ENCODE measurements at places on chromosomes 2 and 18. TPM values are rescaled to one million over a fixed set of nuclear protein-coding genes. Genes with fewer than 3 reads are reported as not detected.

The TBC1D8 gene
- 3.9 TPM for total RNA-seq

The SPC25 gene
- total RNA-seq: 38.9 TPM

The KCNG3 gene
- 7.8 TPM for total RNA-seq

DNA sequence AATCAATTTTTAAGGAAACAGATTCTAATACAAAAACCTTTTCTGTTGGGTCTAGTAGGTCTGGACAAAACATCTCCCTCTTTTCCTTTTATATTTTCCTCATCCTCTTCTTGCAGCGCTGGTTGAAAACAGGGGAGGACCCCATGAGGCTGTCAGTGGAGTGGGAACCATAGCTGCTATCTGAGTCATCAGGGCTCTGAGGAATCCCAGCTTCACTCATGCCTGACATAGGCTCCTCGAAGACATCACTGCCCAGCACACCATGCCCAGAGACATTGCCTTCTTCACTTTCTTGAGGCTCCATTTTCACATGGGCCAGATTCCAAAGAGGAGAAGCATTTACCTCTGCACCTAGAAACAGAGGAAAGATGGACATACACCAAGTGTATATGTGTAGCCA is 10.0 kb downstream of the SUPT7L start:
- DNase-seq: no peak

DNA sequence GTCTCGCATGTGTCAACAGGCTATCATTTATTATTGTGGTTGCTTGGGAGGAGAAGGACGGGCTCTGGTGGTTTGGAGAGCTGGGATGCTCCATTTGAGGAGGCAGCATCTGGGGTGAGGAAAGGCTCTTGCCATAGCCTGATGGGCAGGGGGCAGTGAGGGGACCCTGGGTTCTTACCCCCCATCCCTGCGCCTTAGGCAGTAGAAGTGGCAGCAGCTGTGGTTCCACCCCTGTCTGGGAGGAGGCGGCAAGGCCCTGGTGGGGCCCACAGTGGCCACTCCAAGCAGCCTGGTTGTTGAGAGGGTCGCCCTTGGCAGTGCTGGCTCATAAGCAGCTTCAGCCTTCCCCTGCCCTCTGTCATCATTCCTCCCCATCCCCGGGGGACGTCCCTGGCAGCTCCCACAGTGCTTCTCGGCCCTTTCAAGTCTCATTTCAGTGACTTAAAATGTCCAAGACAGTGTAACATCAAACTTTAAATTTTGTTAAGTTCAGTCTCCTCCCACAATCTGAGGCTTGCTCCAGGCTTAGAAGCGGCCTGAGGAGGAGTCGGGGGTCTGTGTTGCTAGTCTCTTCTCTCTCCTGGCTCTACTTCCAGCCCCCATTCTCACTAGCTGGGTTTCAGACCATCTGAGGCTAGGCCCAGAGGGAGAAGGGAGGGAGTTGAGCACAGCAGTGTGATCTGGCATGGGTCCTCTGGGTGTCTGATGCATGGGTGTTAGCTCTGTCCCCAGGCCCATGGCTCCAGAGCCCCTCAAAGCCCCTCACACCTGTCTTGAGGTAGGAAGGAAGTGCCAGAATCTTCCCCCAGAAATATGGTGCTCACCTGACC is 34.9 kb upstream of the PTPN4 start:
- no peak for DNase-seq

DNA sequence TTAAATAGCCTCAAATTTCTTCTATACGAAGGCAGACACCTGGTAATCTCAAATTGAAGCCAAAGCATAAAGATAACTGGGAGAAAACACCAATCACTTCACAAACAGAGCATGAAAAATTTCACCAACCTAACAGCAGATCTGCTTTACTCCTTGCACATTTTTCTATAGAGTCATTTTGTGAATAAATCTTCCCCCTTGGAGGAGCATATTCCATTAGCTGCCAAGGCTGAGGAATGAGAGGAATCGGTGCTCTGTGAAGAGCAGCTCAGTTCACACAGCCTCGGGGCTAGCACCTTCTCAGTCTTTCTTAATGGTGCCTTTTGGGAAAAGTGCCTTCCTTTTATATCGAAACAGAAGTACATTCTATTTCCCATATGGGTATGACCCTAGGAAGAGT is 1313.7 kb upstream of the NRXN1 start:
- DNase-seq: no peak

GRCh38 chr2:21763501-21763900 is 639.7 kb downstream of the TDRD15 start:
- no peak for DNase-seq

GRCh38 chr2:108950369-108951135 is 38.5 kb downstream of the EDAR start:
- no peak for DNase-seq

- no peak for DNase-seq
Observed at GRCh38 chr18:5461041-5461440, 82.8 kb downstream of the EPB41L3 start.

- DNase-seq: peak; percentile 3
Observed at GRCh38 chr2:99153921-99154604, 679 bp downstream of the TSGA10 start.

DNA sequence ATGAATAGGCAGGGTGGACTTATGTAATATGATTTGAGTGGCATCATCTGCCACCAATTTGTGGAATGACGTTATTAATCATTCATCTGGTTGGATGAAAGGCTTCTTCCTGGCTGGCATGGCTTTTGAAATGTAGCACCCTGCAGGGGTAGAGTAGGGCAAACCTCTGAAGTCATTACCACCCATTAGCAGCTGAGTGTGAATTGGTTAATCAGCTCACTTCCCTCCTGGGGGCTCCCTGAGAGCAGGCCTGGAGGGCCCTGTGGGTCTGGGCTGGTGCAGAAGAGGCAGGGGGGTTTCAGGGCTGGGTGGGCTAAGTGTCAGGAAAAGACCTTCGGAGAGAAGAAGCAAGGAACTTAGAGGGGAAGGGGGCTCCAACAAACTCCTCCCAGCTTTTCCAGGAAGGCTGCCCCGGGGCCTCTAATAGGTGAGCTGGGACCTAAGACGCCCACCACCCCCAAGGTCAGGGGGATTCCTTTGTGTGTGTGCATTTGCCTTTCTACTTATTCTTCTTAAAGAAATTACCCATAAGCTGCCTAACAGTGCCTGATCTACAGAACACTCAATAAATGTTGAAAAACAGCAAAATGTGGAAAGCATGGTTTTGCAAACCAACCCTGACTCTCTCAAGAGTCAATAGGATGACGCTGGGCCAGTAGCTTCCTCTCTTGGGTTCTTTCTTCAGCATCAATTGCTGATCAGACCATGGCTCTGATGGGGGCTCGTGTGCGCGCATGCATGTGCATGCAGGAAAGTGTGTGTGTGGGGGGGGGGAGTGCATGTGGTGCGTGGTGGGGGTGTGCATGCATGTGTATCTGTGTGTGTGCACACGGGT is 49.7 kb upstream of the ZNF516 start:
- DNase-seq: no peak
